NCI-H1417 treated with DMSO at 0.1 percent for 48 hours (cell line): ENCODE measurements at places on chromosomes 16 and 17.

- DNase-seq: no peak
Observed at GRCh38 chr17:82375359-82376041, 3.9 kb downstream of the UTS2R start.

DNA sequence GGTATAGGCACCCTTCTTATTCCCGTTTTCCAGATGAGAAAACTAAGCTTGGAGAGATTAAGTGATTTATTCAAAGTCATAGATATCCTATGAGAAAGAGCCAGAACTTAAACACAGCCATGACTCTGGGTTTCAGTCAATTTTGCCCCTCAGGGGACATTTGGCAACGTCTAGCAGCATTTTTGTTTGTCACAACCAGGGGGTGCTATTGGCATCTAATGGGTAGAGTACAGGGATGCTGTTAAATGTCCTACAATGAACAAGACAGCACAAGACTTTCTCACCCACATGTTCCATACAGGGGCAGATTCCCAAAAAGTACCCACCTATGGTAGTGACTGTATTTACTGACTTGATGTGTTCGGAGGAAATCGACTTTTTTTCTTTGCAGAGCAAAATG lies 4.8 kb upstream of the SHISA9 start:
- DNase-seq: no peak

DNA sequence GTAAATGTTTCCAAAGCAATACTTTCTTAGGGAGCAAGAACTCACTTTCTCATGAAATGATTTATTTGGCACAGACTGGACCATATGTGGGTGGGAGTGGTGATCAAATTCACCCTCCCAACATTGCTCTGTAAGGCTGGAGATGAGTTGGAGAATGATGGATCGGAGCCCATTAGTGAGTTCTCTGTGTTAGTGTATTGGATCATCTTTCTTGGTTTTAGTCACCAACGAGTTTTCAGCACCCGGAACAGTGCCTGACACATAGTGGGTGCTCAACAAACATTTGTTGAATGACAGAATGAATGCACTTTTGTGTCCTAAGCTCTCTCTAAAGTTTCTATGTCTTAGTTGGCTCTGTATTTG lies 104.5 kb upstream of the FAM20A start:
- no peak for DNase-seq

- no peak for DNase-seq
Observed at GRCh38 chr16:62363501-62363900, 327.3 kb upstream of the CDH8 start.

DNA sequence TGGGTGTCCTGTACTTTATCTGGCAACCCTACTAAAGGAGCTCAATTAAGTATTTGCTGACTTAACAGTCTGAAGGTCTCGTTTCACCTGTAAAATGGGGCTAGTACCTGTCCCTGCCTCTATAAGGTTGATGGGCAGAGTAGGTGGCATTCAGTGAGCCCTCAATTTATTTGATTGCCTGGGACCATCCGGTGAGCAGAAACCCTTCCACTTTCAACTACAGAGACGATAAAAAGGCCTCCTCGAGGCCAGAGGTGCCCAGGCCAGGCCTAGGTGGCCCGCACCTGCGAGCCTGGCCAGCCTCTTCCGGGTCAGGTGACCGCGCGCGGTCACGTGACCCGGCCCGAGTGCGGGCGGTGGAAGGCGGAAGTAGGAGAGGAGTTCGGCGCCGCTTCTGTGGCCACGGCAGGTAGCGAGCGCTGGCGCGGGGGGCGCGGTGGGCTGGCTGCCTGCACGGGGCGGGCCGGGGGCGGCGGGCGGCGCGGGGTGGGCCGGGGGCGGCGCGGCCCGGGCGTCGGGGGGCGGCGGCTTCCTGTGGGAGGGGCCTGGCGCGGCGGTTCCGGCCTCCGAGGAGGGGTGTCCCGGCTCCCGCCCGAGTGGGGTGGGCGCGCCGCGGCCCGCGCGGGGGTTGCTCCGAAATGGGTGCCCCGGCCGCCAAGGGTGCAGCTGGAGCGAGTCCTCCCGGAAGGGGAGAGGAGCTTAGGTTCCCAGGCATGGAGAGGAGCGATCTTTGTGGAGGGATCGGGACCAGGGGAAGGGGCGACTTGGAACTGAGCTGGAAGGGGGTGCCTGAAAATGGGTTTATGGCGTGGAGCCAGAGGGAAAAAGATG lies at the start of gene WWP2:
TSS of gene WWP2 (plus strand) at position 350 of the 831 bp plus-strand sequence. CDS start 24,679 bp downstream, outside the sequence.
- DNase-seq: peak; percentile 15

GRCh38 chr17:49836111-49837030 lies 11.5 kb downstream of the TAC4 start:
- no peak for DNase-seq

- no peak for DNase-seq
Observed at GRCh38 chr17:27532269-27533263, 76.3 kb downstream of the KSR1 start.

DNA sequence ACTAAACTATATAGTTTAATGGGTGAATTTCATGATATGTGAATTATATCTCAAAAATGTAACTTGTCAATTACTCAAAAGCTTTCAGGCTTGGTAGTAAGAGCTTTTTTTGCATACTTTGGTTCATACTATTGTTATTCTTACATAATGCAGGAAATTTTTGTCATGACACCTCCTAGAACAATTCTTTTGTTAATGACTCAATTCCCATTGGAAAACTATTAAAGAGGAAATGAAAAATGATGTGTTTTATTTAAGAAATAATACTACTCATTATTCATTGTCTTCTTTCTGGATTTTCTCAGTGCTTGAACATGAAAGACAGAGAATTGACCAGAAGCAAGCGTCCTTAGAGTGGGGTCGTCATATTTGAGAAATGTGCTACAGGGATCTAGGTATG lies 196.4 kb upstream of the KCNJ16 start:
- DNase-seq: no peak

DNA sequence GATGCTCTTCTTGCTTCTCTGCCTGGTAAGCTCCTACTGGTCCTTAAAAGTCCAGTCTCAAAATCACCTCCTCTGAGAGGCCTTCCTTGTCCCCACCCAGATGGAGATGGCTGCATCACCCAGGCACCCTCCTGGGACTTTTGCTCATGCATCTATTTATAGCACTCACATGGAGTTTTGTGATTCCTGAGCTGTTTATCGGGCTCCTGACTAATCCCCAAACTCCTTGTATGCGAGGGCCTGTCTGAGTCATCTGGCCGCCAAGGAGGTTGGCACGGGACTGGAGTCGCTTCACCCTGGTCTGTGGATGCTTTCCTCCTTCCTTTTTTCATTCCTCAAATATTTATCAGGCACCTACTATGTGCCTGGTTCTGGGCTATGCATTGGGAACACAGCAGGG lies 2.3 kb upstream of the MAP2K3 start:
- DNase-seq: no peak

DNA sequence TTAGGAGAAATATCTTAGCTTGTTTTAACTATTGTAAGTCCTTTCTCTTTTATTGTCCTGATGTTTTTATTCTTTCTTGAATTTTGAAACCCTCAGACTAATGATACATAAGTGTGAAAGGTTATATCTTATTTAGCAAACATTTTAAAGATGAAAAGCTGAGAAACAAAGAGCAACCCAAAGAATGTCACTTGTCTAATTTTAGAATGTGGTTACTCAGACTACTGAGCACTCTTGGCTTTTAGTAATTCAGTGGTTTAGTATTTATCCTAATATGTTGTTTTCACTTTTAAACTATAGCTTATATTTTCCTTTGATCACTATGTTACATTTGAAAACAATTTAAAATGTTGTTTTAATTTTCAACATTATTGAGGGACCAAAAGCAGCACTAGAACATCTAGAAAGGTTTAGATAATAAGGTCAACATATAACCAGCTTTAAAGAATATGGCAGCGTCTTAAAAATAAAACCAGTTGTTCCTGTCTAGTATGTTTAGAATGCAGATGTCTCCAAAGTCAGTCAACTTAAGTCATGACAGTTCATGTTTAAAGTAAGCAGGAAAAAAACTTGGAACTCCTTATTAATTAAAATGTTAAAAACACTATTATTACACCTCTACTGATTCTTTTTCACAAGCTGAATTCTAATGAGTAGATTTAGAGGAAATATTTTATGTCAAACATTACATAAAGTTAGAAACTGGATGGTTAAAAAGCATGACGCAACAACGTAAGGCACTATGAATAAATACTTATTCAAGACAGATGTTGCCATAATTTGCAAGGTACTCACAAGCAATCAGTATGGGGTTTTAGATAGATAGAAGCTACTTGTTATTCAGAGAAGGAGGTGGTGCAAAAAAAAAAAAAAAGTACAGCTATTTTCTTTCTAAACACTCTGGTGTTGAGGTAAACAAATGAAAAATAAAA lies 2.4 kb downstream of the MBTD1 start:
- DNase-seq: no peak

DNA sequence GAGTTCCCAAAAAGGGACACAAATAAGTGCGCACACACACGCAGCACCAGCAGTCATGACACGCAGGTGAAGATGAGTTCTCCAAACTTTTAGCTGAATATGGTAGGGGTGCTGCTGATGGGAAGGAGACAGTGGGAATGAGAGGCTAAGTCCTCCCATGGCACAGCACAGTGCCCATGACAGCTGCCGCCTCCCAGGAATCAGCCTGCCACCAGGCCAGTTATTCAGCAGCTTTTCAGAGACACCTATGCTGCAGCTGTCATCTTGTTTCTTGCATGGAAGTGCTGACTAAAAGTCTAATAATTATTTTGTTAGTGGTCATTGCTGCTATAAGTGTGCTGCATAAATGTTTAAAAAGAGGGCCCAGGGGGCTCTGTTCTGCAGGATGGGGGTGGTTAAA lies 12.2 kb downstream of the WFIKKN2 start:
- no peak for DNase-seq

- DNase-seq: no peak
Observed at GRCh38 chr17:45675012-45675411, 109.1 kb upstream of the CRHR1 start.

DNA sequence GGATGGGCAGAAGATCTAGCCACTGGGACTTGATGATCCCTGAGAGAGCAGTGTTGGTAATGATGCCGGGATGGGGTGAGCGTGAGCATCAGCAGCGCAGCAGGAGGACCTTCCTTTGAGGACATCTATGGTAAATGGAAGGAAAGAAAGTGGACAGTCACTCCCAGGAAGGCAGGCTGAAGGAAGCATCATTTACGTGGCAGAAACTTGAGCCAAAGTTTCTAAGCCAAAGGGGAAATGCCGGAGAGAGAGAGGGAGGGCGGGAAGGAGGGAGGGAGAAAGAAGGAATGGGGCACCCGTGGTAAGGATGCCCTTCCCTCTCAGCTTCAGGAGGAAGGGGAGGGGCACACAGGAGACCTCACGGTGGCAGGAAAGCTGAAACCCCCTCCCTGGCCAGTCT lies 86.3 kb upstream of the CACNG5 start:
- no peak for DNase-seq

GRCh38 chr16:8571061-8571596 lies 19.2 kb downstream of the TMEM114 start:
- DNase-seq: no peak

GRCh38 chr16:23353440-23353839 lies 51.3 kb downstream of the SCNN1B start:
- DNase-seq: no peak

GRCh38 chr17:51050291-51051033 lies 70.2 kb downstream of the SPAG9 start:
- no peak for DNase-seq

- no peak for DNase-seq
Observed at GRCh38 chr17:75751676-75752404, 13.2 kb downstream of the GALK1 start.

DNA sequence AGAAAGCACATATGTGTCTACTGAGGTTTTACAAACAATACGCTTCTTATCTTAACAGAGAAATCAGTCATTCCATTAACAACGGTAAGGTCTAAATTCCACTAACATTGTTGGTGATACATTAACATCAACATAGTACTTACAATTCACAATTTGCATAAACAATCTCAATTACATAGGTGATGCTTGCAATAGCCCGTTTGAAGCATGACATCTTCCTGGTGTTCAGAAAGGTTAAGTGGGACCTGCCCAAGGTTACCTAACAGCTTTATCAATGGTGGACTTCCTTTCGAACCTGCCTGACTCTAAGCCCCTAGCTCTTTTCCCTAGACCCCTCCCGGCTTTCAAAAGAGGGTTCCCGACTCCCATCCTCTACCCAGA lies 699 bp downstream of the FAM222B start:
- no peak for DNase-seq

DNA sequence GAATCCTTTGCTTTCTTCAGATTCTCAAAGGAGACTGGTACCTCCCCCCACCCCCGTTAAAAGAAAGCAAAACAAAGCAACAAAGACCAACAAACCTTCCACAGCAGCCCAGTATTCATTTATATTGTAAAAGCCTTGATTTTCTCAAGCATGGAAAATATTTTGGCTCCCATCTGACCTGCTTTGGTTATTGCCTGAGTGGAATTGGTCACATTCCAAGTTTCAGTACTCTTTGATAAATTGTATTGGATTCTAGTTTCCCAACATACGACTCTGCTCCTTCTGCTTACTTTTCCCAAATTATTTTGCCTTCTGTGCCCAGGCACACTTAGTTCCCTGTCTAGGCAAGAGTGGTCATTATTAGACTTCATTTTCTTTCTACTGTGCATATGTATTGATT lies 1.3 kb downstream of the ABCC11 start:
- no peak for DNase-seq

GRCh38 chr16:3822366-3823045 lies 58.0 kb downstream of the CREBBP start:
- DNase-seq: no peak

- no peak for DNase-seq
Observed at GRCh38 chr16:89956505-89957215, 8.1 kb downstream of the DEF8 start.

DNA sequence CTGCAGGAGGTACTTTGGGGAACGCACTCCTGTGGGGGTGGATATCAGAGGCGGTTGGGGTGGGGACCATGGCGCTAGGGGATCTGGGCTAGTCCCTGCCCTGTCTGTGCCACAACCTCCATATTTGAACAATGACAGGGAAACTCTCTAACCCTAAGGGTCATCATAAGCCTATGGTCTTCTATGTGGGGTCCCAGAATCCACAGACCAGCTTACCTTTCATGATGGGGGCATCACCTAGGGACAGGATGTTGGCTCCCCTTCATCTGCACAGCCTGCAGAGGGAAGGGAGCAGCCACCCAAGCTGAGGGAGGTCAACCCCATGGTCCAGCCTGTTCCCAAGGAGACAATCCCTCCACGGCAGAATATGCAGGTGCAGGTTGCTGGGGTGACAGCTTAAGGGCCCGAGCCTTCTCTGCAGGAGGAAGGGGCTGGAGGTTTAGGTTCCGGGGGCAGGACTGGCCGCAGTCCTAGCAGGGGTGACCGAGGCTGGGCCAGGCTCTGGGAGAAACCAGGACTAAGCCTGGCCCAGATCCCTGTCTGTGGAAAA lies 1.7 kb downstream of the ORAI3 start:
- no peak for DNase-seq

- DNase-seq: no peak
Observed at GRCh38 chr17:79400989-79401703, 209.7 kb downstream of the RBFOX3 start.

GRCh38 chr17:10471858-10472257 lies 2.5 kb upstream of the MYH4 start:
- no peak for DNase-seq

DNA sequence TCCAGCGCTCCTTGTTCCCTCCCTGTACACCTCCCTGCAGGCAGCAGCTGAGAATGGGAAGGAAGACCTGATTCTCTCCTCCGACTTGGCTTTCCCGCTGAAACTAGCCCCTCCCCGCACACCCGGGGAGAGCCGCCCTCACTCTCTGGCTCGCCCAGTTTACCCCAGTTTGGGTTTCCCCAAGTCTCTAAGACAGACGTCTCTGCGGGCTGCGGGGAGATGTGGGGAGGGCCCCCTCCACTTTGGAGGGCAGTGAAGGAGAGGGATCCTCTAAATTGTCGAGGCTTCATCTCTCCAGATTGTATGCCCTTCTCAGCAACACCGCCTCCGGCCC lies 797 bp downstream of the GRB7 start:
- DNase-seq: no peak

- DNase-seq: no peak
Observed at GRCh38 chr17:1649844-1650501, at the start of gene RILP. Gene RILP (minus strand): TSS chr17:1649866. CDS start chr17:1649804, 62 bp downstream.
